ENCODE measurements at places on chromosomes 7 and 10.

DNA sequence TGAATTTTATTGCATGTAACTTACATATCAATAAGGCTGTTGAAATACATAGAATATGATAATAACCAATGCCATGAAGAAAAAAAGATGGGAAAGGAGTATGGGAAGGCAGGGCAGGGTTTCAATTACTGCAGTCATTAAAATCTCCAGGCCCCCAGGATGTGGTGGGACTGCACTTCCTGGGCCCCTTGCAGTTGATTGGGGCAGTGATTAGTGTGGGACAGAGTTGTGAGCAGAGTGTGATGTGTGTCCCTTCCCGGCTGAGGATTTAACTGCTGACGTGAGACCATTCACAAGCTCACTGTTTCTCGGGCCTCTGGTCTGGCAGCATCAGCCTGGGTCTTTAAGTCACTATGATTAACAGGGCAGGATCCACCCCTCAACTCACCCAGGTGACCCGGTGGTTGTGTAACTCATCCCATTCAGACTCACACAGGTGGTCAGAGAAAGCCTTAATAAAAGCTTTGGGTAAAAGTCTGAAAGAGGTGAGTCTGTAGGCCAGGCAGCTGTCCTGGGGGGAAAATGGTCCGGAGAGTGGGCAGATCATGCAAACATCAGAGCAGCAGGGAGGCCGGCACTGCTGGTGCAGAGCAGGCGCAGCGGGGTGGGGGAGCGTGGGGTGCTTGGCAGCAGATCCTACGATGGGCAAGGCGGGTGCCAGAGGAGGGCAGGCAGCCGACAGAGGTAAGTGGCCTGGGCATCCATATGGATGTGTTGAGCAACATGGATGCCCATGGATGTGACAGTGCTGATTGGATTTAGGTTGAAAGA lies 36.3 kb upstream of the WDFY4 start:
- DNase-seq = no peak

DNA sequence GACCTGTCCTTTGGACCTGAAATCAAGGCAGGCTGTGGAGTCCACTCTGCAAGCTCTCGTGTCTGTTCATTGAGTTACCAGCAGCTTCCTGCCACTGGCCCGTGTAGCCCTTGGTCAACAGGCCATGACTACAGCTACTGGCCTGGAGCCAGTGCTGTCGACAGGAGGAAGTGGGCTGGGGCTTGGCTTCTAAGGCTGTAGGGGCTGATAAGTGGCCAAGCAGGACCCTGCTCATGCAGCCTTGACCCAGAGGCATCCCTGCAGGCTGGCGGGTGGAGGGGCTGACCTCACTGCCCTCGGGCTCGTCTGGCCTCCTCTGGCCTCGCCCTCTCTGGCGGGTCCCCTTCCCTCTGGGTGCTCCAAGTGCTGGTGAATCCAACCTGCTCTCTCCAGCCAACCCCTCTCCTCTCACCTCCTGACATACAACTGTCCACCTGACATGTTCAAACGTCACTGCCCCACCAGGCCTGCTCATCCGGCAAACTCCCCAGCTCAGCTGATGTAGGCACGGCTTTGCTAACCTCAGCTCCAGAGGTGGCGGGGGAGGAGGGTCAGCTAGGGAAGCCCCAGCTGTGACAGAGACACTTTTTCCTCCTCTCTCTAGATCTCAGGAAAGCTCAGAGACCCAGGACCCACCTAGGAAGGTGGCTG lies 188.6 kb upstream of the LYZL2 start:
- no peak for DNase-seq

DNA sequence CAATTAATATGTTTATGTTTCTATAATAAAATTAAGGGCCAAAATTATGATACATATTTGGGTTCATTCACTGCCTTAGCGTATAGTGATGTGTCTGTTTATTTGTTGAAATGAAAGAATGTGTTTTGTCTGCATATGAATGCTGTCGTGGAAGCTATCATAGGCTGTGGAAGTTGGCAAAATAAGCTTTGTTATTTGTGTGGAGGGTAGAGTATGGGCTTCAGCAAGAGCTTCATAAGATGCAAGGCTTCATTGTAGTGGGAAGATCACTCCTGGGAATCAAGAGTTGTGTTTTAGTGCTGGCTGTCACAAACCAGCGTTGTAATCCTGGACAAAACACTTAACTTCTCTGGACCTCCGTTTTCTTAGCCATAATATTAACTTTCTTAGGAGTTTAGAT lies 2.5 kb downstream of the SLK start:
- no peak for DNase-seq

- DNase-seq = no peak
Measured at GRCh38 chr7:117949232-117949631, 76.0 kb upstream of the CTTNBP2 start.

DNA sequence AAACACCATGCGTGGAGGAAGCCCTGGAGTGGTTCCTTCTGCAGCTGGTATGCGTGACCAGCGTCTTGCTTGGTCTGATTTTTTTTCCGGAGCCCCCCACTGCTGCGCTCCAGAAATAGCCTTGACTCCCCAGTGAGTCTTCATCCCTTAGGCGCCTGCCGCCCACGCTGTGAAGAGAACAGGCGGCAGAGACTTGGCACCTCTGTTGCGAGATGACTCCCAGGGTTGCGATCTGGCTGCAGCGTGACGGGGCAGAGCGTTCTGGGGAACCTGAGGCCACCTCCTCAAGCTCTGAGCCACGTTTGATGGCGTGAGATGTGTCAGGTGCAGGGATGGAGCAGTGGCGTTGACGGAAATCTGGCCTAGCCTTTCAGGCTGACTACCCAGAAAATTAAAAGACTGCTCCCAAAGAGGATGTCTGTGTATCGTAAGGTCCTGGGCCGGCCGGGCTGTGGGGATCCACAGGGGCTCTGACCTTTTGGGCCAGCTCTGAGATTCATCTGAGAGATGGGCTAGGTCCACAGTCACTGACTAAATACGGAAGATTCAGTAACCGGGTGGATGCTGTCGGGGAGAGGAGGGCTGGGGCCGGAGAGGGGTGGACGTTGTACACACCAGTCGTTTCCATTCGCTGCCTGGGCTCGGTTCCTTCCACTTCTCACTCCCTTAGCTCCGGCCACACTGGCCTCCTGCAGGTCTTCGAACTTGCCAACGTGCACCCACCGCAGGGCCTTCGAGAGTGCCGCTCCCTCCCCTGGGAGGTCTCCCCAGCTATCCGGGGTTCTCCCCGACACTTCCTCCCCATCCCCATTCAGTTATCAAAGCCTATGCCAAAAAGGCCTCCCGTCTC lies 33.8 kb downstream of the PFKFB3 start:
- no peak for DNase-seq

Measured in stimulated activated CD4-positive, alpha-beta T cell treated with anti-CD3 and anti-CD28 coated beads, Interleukin-1b, Interleukin-23, amount 100 ng/mL, for 1 hour (primary cell).